ENCODE measurements at places on chromosomes 5 and 9.

DNA sequence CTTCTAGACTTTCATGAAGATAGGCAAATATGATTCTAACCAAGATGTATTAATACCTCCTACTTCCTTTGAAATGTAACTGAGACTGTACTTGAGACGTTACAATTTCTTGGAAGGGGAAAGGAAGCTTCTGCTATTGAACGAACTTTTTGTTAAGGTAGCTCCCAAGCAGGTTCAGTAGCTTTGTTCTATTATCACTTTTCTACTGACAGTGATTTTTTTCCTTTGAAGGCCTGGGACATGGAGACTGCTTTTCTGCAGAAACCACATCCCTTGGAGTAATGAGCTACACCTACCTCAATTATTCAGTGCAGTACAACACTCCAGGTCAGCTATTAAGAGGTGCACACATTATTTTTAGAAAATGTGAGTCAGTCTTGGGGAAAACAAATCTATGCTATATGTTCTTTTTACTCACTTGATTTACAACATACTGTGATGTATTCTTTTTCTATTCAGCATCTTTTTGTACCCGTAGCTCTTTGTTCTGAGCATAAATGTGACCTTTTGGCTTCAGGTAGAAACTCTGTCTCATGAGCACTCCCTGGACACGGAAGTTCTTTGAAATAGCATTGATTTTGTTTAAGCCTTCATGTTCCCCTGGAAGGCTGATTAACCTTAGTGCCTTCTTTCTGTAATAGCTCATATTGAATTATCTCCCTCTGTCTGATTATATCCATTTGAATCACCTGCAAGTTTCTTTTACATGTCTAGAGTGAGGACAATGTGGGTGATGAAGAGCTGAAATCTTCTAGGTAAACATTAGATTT, 56.5 kb upstream of the CDKN2B start:
- DNase-seq, result no peak

DNA sequence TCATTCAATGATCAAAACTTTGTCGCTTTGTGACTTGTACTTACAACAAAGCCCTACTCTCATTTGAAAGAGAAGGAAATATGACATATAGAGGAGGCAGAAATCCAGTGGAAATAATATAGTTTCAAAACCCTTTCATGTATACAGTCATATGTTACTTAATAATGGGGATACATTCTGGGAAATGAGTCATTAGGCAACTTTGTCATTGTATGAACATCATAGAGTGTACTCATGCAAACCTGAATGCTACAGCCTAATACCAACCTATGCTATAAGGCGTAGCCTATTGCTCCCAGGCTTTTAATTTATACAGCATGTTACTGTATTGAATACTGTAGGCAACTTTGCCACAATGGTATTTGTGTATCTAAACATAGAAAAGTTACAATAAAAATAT, 69.0 kb upstream of the SMC2 start:
- no peak for DNase-seq

DNA sequence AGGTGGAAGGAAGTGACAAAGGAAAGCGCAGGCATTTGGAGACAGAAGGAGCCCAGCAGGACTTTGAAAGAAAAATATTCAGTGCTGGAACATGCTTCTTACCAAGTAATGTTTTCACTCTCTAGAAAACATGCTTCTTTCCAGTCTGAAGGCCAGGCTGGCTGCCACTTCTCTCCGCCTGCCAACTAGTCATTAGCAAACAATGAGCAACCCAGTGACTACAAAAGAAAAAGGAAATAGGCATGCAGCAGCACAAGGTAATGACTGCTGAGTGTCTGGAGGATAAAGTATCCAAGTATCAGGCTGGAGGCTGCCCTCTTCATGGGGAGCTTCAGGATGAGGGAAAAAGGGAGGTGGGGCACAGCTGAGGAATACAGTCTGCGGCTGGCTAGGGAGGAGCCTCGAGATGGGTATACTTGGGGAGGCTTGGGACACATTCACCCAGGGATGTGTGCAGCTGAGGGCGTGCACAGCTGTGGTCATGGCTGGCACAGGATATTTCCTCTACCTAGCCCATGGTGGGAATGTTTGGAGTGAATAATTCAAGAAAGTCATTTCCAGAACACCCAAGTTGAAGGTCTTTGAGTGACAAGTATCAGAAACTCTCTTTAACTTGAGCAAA, 161.5 kb upstream of the KIF2A start:
- no peak for DNase-seq

DNA sequence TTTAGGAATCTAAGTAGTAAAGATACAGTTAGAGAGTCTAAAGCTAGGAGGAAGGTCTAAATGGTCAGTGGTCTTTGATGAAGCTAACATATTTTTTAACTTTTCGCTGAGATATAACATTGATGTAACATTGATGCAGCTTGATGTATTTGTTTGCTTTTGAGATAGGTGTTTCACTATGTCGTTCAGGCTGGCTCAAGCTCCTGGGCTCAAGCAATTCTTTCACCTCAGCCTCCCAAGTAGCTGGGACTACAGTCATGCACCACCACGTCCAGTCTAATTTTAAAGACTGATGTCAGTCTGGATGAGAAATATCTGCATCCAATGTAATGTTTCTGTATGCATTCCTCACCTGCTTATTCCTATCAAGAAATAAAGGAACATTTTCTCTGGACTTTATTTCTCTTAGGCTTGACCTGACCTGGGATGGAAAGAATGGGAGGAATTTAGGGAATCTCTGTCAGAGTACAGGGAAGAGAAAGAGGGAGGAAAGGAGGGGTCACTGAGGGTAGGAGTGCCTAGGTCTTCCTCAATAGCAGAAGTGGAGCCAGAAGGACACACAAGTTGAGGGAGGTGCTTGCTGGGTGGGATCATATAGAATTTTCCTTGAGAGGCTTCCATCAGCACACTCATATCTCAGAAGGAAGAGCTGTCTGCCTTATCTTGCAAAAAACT, 101.5 kb upstream of the GPBP1 start:
- no peak for DNase-seq

DNA sequence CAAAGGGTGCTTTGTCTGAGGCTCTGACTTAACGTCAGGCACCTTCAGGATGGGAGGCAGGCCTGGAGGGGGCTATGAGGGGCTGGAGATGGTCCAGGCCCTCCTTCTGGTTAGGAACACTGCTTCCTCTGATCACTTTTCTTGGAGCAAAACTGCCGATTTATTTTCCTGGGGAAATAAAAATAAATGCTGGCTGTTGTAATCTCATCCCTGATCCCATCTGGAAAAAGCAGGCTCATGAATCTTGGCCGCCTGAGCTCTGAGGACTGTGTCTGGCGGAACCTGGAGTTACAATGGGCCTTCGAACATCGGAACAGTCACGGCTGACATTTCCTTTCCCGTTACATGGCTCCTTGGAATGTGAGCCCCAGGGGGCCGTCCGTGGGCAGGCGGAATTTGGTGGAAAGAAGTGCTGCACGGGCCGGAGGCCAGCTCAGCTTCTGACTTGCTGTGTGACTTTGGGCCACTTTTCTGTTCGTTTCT, 157.8 kb downstream of the RGS3 start:
- DNase-seq, result no peak

DNA sequence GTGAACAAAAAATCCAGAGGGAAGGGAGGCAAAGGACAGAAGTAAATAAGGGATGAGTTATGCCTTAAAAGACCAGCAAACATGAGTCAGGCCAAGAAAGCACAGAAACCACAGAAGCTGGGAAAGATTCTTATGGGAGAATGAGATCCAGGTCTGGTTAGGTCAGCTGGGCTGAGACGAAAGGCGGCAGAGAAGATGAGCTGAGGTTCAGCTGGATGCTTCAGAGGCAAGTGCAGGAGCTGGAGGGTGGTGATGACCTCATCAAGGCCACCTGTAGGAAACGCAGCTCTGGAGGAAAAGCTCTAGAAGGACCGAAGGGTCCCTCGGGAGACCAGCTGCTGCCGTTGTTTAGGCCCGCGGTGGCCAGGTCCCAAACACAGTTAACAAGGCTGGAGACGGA, 152.0 kb downstream of the MYO10 start:
- DNase-seq, result no peak

- DNase-seq, result no peak
These were observed 113.8 kb upstream of the VCAN start for GRCh38 chr5:83357621-83358231.

GRCh38 chr9:79701651-79702050, 129.9 kb downstream of the TLE4 start:
- DNase-seq, result no peak

DNA sequence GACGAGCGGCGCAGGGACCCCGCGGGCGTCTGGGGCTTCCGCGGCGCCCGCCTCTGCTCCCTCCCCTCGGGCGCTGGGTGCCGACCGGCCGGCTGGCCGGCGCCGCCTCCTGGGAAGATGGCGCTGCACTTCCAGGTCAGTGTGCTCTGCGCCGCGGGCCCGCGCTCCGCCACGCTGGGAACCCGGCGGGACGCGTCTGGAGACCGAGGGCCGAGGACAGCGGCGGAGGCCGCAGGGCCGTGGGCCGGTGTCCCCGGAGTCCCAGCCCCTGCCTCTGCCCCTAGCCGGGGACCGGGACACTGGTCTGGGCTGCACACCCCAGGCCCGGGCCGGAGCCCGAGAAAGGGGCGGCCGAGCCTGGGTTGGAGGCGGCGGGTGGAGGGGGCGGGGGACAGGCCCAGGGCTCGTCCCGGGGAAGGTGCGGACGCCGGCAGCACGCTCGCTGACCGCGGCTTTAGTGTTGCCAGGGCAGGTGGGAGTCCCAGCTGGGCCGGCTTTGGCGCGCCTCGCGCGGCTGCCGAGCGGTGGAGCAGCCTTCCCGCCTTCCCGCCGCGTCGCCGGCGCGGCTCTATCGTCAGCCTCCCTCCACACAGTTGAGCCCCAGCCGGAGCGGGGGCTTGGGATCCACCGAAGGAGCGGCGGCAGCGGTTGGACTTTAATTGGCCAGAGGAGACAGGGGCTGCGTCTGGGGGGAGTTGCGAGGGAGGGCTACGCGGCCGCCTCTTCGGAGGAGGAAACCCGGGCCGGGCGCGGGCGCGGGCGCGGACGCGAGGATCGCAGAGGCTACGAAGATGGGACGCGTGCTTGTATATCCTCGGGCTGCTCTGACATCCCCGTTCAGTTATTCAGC, at the start of gene RANBP17:
TSS of gene RANBP17 (plus strand) at position 102 of the 850 bp plus-strand sequence.
- no peak for DNase-seq

GRCh38 chr9:28774433-28775235, 1201.4 kb upstream of the C9orf72 start:
- no peak for DNase-seq

- peak; percentile 42 for DNase-seq
These were observed 861 bp downstream of the ZFYVE16 start for GRCh38 chr5:80408484-80409366.

DNA sequence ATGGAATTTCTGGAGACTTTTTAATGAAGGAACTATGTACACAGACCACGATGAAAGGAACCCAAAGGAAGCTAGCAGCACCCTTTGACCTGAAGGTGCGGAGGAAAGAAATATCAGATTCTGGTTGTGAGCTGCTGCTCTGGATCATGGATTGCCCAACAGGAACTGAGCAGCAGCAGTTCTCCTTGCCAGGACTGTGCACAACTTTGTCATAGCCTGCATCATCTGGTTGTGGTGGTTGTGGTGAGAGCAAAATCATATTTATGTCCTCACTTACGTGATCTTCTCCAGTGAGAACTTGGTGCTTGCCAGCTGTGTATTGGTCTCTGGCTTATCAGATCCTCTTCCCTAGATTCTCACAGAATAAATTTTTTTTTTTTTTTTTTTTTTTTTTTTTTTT, 70.7 kb upstream of the LPAR1 start:
- DNase-seq, result no peak

DNA sequence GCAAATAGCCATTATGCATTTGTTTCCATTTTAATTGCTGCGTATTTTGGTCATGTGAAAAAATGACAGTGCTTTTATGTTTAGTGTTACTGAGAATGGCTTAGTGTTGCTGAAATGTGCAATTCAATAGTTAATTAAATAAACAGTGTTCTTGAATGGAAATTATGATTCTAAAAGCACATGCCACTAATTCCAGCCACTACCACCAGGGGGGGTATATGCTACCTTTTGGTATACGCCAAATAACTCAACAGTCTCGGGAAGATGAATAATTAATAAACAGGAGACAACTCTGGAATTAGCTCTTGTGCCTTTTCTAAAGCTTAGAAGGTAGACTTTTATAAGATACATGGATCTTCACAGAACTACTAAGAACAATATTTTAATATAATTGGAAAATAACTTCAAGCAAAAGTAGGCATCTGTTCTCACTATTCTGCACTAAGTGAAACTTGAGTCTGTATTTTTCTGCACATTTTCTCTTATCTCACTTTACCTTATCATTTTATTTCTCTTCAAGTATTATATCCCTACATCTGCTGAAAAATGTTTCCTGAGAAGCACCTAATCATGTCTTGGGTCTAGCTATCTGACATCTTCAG, 83.5 kb upstream of the MINAR2 start:
- DNase-seq, result peak; percentile 16

DNA sequence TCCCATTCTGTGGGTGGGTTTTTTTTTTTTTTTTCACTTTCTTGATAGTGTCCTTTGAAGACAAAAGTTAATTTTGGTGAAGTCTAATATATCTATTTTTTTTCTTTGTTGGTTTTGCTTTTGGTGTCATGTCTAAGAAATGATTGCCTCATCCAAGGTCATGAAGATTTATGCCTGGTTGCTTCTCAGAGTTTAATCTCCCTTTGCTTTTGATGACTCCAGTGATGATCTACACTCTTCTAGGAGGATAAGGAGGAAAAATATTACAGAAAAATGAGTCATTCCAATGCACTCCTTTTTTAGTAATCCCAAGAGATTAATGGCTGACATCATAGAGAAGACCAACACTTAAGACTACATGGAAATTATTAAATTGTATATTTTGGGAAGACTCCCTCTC, 79.7 kb upstream of the ICE1 start:
- no peak for DNase-seq

DNA sequence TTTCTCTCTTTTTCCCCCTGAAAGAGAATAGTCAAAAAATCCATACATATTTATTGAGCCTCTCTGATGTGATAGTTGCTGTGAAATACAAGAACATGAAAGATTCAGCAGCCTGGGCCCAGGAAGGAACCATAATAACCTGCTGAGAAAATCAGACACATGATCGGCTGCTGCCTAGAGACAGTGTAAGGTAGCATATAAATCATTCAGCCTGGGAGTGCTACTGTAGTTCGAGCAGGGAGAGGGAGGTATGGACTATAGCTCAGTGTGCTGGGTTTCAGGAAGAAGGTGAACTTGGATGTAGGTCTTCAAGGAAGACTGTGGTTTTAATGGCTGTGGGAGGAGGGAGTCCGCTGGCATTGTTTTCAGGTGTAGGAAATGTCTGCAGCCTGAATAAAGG, 469.1 kb downstream of the RAB3C start:
- DNase-seq, result no peak

DNA sequence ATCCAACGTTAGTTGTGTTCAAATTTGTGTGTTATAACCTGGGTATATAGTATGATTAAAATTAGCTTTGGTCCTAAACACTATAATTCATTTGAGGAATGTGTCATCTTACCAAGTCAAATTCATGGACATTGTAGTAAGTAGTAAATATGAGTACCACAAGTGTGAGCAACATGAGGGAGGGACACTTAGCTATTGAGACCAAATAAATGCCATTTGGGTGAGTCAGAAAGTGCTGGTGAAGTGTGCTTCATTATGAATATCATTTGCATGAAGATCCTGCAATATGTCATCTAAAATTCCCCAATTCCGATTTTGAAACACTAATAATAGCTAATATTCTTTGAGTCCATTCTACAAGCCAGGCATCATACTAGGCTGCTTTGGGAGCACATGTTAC, 336.7 kb upstream of the KIF2A start:
- DNase-seq, result no peak

Data from T-helper 9 cell (primary cell).